D721Med (cell line): ENCODE measurements at places on chromosomes 6 and 20.

GRCh38 chr6:83442752-83443151 is 11.9 kb upstream of the ME1 start:
- DNase-seq = no peak

DNA sequence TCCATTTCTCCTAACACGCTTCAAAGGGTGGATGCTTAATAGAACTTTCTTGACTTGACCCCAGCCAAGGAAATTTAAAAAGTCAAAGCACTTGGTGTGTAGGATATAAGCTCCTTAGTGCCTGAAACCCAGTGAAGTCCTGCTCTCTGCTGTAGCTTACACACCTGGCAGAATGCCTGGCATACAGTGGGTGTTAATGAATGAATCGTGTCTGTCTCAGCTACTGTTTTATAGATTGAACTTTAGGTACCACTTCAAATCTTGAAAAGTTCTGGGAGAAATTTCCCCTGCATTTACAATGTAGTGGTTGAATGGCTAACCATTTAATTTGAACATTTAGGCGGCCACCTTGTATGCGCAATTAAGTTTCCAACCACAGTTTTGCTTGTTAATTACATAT is 70.5 kb upstream of the ZNF217 start:
- DNase-seq = no peak

- DNase-seq = no peak
Observed at GRCh38 chr6:25659633-25660368, 7.8 kb downstream of the SCGN start.

- DNase-seq = no peak
Observed at GRCh38 chr6:156254240-156254639, 522.9 kb upstream of the ARID1B start.

- no peak for DNase-seq
Observed at GRCh38 chr6:88361298-88361697, 195.2 kb upstream of the CNR1 start.

DNA sequence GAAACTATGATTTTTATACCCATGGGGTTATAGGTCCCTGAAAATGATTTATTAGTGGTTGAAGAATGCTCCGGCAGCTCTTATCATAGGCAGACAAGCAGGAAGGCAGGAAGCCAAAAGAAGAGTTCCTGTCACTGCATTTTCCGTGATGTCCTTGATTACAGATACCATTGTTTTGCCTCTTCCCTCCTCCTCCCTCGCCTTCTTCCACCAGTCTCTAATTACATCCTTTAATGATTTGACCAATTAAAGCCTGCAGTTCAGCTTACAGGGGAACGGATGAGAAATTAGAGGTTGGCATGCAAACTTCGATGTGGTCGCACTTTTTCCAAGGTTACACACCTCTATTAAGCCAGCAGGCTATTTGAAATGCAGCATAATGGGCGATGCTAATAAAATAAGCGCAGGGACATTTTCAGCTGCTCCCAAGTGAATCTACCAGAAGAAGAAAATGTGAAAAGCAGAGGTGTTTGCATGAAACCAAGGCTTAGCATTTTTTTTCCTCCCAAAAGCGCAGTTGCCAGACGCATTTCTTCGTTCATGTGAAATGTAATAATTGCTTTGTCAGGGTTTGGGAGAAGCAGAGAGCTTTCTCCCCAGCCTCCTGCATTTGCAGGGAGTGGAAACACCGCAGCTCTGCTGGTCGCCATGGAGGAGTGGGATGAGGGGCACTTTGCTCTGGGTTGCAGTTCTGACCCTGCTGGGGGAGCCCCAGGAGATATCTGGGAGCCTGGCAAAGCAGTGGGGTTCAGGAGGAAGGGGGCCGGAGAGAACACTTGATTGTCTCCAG is 6.0 kb downstream of the NOX3 start:
- DNase-seq = no peak

GRCh38 chr6:8657522-8657921 is 222.2 kb upstream of the SLC35B3 start:
- DNase-seq = no peak

DNA sequence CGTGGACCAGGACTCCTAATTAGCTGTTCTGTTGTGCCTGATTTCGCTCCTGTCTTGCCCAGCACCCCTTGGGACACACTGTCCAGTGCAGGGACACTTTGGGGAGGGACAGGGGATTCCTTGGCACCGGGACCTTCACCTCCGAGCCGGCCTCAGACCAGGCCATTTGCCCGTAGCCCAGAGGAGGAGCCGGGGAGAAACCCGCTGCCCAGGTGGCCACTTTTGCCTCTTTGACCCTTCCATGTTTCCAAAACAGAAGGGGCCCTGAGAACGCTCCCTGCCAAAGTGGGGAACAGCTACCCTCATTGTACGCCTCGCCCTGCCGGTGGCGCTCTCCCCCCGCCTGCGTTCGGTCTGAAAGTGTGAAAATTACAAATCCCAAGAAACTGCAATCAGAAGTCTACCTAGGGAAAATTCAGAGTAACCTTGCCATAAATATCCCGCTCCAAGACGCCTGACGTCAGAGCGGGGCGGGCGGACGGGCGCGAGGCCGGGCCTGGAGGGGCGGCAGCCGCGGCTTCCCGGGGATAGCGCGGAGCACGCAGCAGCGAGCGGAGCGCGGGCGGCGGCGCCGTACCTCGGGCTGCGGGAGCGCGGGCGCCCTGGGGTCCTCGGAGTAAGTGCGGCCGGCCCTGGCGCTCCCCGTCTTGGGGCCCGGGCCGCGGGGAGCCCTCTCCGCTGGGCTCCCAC is at the start of gene DAAM2:
TSS of gene DAAM2 (plus strand) at position 527 of the 690 bp plus-strand sequence. CDS start 63,927 bp downstream, outside the sequence.
- DNase-seq = no peak

- DNase-seq = no peak
Observed at GRCh38 chr20:54064939-54065338, 5.5 kb downstream of the BCAS1 start.

- DNase-seq = no peak
Observed at GRCh38 chr6:34486106-34486740, 20.3 kb downstream of the PACSIN1 start.
